ENCODE measurements at places on chromosomes 2 and 18.

DNA sequence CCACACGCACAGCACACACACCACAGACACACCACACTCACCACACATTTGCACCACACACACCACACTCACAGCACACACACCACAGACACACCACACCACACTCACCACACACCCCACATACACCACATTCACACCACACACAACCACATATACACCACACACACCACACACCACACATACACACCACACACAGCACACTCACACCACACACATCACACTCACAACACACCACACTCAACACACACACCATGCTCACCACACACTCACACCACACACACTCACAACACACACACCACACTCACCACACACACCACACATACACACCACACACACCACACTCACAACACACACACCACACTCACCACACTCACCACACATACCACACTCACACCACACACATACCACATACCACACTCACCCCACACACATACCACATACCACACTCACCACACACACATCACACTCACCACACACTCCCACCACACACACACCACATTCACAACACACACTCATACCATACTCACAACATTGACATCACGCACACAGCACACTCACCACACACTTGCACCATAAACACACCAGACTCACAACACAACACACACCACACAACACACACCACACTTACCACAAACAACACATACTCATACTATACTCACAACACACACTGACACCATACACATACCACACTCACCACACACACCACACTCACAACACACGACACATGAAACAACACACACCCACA, 60.0 kb downstream of the SDC1 start:
- DNase-seq = no peak

- DNase-seq = no peak
These were observed 113.1 kb downstream of the METTL8 start for GRCh38 chr2:171320731-171321130.

DNA sequence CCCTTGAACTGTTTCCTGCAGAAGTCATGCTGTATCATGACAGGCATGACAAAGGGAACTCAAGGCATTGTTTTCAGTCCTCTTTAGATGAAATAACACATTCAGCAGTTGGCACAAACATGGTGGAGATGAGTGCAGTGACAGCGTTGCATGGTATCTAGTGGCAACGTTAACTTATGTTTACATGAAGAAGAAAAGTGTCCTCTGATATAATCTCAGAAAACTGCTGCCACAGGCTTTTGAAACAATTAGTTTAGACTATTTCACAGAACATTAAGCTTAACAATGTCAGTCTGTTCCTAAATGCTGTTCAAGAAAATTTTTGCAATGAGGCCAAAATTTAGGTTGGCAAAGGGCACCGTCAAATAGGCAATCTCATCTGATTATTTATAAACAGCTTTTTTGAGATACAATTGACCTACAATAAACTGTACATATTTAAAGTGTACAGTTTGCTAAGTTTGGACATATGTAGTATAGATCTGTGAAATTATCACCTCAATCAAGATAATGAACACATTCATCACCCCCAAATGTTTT, 64.7 kb downstream of the LYPD6B start:
- DNase-seq = no peak

DNA sequence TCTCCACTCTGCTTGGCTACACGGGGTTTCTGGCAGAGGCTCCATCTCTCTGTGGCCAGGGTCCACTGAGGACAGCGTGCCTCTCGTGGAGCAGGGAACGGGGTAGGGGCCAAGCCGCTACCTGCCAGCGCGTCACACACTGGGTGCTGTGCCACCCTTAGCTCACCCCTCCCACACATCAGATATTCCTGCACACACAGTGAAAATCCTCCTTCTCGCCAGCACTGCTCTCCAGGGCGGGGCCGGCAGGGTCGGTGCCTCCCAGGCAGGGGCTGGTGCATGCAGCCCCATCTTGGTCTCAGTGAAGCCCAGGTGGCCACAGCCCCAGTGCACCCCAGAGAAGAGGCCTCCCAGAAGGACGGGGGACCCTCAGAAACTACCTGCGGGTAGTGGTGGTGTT, 124.6 kb downstream of the MBP start:
- no peak for DNase-seq

DNA sequence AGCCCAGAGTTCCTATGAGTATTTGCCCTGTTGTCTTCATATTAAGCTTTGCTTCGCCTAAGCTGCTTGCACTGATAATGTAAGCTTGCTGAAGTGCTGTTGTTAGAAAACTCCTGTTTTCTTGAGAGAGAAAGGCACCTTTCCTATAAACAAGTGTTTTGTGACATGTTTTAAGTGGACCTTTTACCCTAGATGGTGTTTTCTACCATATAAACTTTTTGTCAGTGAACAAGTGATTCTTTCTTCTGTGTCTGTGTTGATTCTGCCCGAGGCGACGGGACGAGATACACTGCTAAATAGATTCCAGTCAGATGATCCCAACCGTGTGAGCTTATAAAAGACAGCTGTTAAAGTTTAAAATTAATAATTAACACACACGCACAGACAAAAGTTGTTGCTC, 24.1 kb downstream of the CABLES1 start:
- no peak for DNase-seq

- DNase-seq = no peak
These were observed 225.2 kb upstream of the SPOPL start for GRCh38 chr2:138276339-138276738.

DNA sequence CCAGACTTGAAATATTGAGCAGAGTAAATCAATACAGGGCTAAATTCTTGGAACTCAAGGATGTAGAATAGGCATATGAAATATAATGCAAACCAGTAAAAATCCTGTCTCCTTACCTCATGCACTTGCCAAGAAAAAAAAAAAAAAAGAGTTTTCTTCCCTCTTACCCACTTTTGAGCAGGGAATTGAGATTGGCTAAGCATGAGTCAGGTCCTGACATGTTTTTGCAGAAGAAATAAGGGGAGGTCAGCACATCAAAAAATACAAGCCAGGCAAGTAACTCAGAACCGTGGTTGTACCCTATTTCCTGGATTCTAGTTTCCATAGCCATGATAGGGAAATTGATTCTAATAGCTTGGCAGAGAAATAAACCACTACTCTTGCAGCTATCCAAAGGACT, 1526.7 kb downstream of the LRP1B start:
- DNase-seq = no peak

GRCh38 chr2:195620501-195620900, 36.5 kb upstream of the SLC39A10 start:
- no peak for DNase-seq

GRCh38 chr18:74734013-74734444, 136.4 kb downstream of the ZNF407 start:
- no peak for DNase-seq

GRCh38 chr2:195649629-195650190, 7.3 kb upstream of the SLC39A10 start:
- DNase-seq = no peak

DNA sequence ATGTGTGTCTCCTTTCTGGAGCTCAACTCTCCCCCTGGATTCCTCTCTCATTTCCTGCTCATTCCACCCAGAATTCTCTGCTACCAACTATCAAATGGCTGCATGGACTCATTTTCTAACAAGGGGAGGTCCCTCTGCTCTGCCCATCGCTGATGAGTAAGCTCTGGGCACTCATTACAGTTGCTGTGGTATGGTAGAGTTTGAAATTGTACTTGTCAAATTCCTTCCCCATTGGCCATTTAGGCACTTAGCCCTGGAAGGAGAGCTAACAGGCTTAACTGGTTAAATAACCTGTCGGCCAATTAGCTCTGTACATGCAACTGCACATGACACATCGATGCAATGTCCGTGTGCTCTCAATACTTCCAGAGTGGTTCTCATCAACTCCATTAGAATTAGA, 20.4 kb downstream of the COL6A3 start:
- DNase-seq = no peak

GRCh38 chr2:157264099-157264498, 6.6 kb downstream of the GALNT5 start:
- no peak for DNase-seq

GRCh38 chr2:10276481-10277292, 26.0 kb upstream of the HPCAL1 start:
- no peak for DNase-seq

DNA sequence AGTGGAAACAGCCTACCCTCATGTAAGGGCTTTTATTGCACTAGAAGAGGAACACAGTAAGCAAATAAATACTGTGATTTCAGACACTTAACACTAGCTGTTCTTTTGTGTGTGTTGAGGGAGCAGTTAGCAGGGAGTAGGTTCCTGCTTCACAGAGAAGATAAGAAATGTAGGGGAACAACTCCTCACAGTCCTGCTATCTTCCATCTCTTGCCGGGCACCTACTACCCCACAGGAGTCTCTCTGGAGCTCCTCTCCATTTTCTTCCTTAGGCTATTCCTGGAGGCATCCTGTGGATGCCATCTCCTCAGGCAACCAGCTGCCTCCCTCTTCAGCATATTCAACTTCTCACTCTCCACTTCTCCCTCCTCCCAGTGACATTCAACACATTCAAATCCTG, 145.0 kb downstream of the SRBD1 start:
- DNase-seq = no peak

DNA sequence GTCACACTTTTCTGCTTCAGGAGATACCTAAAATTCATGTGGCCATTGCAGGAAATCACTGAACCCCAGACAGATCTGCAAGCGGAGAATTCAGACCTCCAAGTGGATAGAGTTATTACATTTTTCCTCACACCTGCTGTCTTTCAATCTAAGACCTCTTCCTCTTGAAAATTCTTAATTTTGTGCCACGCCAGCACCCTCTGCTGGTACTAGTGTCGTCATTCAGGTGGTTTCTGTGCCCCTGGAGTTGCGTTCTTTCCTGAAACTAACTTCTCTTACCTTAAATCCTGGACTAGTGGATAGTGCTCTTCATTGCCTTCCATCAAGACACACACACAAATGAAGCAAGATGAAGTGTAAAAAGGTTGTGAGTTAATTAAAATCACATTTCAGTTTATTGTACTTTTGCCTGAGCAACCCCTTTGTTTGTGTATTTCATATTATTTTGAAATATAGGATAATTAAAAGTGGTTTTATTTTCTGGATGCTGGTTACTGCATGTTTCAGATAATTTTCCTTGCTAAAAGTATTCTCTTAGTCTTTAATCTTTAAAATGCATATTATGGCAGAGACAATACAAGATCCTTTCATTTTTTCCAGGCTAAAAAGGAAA, 1.6 kb upstream of the DNER start:
- no peak for DNase-seq

DNA sequence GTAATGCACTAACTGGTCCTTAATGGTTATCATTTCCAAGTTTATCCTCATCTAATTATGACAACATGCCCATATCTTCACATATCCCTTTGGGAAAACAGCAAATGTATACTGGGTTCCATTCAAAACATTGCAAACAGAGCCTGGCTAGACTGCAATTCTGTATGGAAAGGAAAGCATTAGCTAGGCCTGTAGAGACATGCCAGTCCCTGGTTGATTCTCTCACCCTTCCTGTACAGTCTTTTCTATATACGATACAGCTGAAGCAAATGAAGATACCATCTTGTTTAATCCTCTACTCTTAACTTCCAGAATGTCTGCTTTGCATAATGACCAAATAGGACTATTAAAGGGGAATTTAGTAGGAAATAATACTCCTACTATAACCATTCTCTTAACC, 294.4 kb upstream of the MC4R start:
- DNase-seq = no peak

DNA sequence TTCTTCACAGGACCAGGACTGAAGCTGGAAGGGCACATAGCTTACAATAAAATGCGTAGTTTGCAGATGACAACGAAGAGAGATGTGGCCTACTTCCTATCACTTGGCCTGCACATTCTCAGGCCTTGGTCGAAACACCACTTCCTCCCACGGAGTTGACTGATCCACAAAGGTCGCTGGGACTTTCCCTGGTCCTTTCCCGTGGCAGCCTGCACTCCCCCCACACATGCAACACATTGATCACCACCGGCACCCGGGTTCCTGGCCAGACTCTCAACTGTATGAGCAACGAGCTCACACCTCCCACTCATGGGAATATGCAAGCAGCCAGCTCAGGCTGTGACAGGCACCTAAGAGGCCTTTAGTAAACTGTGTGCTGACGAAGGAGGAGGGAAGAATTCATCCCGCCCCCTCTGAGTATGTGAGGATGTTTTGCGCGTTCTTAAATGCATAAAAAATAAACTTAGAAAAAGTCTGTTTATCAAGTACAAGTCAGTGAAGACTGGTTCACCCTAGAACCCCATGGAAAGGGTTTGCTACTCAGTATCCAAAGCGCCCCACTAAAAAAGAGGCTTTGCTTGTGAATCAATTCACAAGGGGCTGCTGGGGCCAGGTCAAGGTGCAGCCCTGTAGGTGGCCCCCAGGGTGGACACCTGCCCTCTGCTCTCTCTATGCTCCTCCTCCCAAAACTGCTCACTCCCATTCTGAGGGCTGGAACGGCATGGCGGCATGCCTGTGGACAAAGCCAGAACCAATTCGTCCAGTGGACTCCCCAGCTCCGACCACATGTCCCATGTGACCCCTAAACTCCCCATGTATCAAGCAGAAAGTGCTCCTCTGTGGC, 154.3 kb downstream of the EIPR1 start:
- peak; percentile 36 for DNase-seq

GRCh38 chr2:143284087-143284675, 155.0 kb downstream of the ARHGAP15 start:
- DNase-seq = no peak

DNA sequence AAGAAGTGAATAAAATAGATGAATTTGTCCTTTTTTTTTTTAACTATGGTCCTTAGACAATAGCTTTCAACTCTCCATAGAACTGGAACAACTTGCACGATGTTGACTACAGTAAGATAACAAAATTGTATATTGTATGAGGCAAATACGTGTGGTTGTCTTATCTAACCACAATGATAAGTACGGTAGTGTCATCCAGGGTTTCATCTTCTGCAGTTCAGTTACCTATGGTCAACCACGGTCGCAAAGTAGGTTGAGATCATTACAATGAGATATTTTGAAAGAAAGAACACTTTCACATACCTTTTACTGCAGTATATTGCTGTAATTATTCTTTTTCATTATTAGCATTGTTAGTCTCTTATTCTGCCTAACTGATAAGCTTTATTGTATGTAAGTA, 295.2 kb downstream of the PARD3B start:
- DNase-seq = no peak

Data from stimulated activated CD8-positive, alpha-beta memory T cell treated with anti-CD3 and anti-CD28 coated beads, Interleukin-15, amount 100 ng/mL, for 24 hours (primary cell).